Stimulated activated CD4-positive, alpha-beta T cell treated with anti-CD3 and anti-CD28 coated beads, Interleukin-12 subunit alpha, Interleukin-12 subunit beta, amount 100 ng/mL, for 24 hours (primary cell): ENCODE measurements at places on chromosomes 6 and 20.

- DNase-seq: no peak
These were observed 24.1 kb downstream of the BFSP1 start for GRCh38 chr20:17507032-17507431.

- no peak for DNase-seq
These were observed 545.7 kb downstream of the PRKN start for GRCh38 chr6:162181741-162182401.

GRCh38 chr20:38446441-38447209 is 11.5 kb upstream of the SNHG17 start:
- DNase-seq: peak; percentile 83

- DNase-seq: no peak
These were observed 11.9 kb downstream of the MDFI start for GRCh38 chr6:41650120-41650519.

DNA sequence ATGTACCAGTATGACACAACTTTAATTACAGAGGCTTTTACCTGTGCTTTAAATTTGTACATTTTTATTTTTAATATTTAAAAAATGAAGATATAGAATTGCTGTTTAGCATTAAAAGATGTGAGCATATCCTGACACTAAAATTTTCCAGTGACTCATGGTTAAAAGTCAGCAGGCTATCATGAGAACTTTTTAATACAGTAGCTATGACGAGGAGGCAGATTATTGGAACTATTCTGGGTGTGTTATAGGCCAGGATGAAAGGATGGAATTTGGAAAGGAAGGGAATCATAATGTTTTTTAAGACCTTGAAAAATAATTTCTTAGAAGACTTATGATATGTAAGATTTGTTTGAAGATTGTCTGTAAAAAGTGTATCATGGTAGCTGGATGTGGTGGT is 91.0 kb downstream of the GFRA4 start:
- no peak for DNase-seq

DNA sequence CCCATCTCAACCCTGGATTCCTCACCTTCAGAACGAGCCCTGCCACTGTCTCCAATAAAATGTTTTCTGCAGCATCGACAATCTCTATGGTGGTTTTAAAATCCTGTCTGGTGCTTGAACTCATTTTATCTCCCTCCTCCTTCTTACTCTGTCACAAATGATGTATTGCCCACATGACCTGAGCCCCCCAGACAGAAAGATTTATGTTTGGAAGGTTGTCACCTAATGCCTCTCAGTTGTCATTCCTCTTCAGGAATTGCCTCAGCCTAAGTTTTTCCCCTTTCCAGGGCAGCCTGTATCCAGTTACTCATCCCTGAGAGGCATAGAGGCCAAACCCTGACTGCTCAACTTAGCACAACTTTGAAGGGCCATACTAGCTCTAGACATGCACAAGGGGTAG is 9.2 kb downstream of the GPX5 start:
- DNase-seq: no peak

- DNase-seq: no peak
These were observed 85.6 kb downstream of the MRPL14 start for GRCh38 chr6:44041461-44042260.

GRCh38 chr6:138372711-138373463 is 4.8 kb upstream of the SMIM28 start:
- DNase-seq: no peak

- no peak for DNase-seq
These were observed 266.0 kb downstream of the CD83 start for GRCh38 chr6:14383393-14384174.

DNA sequence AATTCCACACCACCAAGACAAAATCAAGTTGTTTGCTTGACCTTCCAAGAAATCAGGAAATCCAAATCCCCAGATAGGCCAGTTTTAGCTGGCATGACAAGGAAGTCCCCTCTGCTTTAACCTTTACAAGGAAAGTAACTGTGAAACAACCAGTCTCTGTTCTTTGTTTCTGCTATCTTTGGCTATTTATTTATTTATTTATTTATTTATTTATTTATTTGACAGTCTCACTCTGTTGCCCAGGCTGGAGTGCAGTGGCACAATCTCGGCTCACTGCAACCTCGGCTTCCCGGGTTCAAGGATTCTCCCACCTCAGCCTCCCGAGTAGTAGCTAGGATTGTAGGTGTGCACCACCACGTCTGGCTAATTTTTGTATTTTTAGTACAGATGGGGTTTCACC is 14.5 kb upstream of the GMNN start:
- DNase-seq: no peak

- no peak for DNase-seq
These were observed 8.4 kb upstream of the NUS1 start for GRCh38 chr6:117666881-117667280.

- DNase-seq: no peak
These were observed 78.2 kb downstream of the PRPH2 start for GRCh38 chr6:42644211-42644610.

DNA sequence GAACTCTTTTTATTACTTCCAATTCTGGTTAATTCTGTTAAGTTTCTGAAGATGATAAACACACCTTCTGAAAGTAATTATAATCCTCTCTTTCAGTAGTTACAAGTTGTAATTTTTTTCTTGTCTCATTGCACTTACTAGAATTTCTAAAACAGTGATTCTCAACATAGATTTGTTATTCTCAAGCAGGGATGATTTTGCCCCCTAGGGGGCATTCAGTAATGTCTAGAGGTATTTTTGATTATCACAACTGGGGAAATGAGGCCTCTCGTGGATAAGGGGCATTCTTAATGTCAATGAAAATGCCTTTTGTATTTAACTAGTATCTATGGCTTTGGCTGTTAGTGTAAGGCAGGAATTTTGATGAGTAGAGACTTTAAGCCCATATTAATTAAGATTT is 39.4 kb upstream of the MAFB start:
- DNase-seq: no peak

GRCh38 chr20:20333866-20334265 is 34.0 kb upstream of the INSM1 start:
- no peak for DNase-seq

- no peak for DNase-seq
These were observed 64.0 kb upstream of the SGK1 start for GRCh38 chr6:134381959-134382358.

DNA sequence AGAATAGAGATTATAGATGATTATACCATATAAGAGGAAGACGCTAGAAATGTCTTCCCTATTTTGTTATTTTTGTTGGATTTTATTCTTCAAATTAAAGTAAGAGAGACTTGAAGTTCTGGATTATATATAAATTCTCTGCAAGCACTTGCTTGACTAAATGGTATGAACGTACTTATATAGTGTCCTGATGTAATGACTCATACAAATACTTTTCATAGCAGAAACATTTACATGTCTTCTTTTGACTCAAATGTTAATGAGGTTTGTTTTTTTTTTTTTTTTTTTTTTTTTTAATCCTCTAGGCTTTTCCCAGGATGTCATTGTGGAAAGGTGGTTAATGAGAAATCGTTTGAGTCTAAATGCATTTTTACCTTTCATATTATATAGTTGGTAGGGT is 55.0 kb downstream of the PDE7B start:
- no peak for DNase-seq

DNA sequence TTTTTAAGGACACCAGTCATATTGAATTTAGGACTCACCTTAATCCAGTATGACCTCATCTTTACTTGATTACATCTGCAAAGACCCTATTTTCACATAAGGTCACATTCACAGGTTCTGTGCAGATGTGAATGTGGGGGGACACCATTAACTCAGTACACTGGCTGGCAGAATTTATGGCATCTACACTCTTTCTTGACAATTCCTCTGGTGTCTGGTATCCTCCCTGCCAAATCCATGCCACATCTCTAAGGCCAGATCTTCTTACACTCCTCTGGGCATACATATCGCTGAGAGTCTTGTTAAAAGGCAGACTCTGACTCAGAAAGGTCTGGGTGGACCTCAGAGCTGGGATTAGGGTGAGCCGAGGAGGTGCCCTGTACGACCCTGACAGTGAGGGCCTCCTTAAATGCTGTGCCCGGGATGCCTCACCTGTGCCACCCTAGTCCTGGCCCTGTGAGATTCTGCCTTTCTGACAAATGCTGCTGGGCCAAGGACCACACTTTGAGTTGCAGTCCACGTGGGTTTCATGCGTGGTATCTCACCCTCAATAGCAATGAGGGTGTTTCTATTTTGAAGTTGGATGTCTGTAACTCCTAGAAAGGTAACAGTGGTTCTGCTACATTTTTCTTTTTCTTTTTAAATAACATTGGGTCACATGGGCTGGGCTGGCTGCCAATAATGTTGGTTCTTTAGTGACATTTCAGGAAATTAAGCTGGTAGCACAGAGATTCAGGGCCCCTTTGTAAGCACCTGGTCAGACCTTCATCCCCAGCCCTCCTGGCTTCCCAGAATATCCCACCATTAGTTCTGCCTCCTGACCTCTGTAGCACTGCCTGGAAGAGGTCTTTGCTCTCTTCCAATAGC is 17.2 kb upstream of the LRRN4 start:
- no peak for DNase-seq

DNA sequence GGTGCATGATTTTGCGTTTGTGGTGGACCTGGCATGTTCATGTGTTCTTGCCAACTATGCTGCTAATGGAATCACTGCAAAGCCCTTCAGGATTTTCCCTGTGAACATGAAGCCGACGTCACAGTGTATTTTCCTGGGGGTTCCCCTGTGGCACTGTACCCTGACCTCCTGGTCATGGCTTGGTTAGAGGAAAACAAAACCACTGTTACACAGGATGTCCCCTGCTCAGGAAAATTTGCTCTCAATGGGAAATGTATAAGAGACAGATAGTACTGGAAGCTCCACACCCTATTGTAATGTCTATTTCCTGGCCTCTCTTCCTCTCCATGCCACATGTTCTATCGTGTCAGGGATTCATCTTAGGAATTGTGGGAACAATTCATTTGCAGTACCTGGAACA is 19.7 kb downstream of the TSHZ2 start:
- DNase-seq: no peak

DNA sequence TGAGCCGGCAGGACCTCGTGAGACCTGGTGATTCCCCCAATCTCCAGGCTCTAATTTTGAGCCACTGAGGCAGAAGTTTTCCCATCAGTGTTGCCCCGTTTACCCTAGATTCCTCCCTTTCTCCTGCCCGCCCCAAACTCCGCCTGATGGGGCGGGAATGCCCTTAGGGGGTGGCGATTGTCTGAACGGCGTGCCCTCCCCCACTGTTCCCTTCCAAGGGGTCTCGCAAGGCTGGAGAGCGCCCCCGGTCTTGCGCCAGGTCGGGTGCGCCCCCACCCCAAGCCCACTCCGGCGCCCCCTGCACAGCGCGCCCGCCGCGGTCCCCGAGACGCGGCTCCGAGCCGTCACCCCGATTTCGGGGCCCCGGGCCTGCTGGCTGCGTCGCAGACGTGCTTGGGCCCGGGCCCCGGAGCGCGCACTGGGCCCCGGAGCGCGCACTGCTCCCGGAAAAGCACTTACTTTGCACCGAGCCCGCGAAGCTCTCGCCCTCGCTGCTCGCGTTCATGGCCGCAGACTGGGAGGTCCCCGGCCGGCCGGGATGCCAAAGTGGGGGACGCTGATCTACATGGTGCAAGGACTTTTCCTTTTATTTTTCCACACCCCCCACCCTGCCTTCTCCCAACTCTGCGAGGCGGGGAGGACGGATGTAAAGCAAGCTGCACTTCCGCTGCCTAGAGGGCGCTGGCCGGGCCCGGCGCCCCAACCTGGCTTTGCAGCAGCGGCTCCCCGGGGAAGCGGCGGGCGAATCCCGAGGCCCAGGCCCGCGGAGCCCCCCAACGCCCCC is at the start of gene ZFP64:
Gene ZFP64, minus strand, starts transcription at position 648 of the 784 bp plus-strand sequence. Its CDS starts 143 bp downstream, at position 505.
- peak; percentile 48 for DNase-seq

GRCh38 chr6:149851461-149852110 is 12.6 kb downstream of the LRP11 start:
- no peak for DNase-seq

DNA sequence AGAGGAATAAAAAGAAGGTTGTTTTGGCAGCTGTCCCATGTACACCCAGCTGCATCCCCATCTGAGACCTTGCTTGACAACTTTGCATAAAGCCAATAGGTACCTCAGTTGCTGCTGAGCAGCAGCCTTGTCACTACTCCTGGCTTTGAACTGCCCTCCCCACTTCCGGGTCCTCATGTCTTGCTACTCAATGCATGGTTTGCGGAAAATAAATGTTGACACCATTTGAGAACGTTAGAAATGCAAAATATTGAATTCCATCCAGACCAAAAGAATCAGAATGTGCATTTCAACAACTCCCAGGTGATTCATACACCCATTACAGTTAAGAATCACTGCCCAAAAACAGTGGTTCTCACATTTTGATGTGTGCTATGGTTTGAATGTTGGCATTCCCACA is 32.9 kb downstream of the GPX5 start:
- no peak for DNase-seq

DNA sequence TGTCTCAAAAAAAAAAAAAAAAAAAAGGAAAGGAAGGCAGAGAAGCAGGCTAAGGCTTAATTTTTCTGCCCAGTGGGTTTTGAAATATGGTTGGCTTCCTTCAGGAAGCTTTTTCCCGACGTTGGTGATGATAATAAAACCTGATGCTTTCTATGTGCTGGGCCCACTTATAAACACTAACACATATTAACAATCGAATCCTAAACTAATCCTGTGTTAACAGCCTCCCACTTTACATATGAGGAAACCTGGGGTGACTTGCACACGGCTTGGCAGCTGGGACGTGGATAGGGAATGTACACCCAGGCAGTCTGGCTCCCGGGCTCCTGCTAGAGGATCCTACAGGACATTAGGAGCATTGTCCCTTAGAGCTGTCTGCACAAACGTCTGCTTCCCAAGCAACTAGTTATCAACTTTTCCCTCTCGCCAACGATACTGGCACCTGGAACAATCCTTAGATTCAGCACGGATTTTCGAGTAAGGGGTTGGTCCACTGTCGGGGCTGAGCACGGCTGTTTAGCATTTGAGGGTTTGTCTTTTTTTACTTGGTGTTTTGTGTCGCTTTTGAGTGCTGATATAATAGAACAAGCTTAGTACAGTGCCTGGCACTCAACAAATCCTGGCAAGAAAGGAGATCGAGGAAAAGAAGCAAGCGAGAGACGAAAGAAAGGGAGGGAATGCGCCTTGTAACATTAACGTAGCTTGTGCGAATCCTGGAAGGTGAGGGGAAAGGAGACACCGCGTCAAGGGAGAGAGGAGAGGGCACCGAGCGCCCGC is 622 bp upstream of the KIZ start:
- no peak for DNase-seq

DNA sequence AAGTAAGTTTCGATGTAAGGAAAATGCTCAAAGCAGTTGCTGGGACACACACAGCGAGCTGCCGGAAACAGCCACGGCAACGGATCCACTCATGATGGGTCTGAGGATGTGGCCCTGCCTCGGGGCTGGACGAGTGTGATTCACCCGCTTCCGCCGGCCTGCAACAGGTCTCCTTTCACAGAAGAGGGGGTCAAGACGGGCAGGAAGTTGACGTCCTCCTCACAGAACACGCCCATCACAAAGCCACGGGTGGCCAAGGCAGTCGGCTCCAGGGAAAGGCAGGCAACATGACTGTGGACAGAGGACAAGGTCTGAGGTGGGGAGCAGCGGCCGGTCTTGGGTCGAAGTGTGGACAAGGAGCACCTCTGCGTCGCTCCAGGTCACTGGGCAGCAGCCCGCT is 29.9 kb upstream of the SMOC2 start:
- no peak for DNase-seq

DNA sequence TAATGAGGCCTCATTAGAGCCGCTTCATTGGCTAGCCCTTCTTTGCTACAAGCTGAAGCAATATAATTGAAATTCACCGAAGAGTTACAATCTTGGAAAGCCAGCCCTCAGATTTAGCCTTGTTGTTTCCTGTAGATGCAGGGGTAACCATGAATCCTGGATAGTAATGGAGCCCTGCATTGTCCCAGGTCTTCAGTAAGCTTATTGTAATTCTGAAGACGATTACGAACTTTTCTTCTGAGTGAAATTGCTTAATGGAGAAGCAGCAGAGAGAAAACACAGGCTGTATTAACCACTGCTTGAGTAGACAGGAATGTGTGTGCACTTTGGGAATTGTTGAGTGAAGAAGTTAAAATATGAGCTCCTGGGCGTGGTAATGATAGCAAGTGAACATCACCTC is 26.3 kb upstream of the NAA20 start:
- no peak for DNase-seq
